Cardiac septum (tissue), 1 donor: ENCODE measurements at places on chromosomes 12 and 14.

DNA sequence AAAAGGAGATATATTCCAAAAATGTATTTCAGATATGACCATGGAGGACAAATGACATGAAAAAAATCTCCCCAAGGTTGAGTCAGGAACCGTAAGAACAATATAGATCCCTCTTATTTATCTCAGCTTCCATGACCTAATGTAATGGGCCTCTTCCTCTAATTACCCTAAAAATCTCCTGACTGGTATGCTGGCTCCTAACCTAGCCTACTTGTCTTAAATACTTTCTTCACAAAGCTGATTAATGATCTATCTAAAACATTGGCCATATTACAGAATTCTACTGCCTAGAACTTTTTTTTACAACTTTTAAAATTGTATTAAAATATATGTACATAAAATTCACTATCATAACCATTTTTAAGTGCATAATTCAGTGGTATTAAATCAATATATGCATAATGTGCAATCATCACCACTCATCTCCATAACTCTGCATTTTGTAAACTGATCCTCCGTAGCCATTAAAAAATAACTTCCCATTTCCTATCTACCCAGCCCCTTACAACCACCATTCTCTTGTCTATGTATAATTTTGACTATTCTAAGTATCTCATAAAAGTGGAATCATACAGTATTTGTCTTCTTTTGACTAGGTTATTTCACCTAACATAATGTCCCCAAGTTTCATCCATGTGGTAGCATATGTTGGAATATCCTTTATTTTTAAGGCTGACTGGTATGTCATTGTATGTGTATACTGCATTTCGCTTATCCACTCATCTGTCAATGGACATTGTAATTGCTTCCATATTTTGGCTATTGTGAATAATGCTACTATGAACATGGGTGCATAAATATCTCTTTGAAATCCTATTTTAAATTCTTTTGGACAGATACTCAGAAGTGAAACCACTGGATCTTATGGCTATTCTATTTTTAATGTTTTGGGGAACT is 464.6 kb downstream of the ADAMTS20 start:
- no peak for DNase-seq

DNA sequence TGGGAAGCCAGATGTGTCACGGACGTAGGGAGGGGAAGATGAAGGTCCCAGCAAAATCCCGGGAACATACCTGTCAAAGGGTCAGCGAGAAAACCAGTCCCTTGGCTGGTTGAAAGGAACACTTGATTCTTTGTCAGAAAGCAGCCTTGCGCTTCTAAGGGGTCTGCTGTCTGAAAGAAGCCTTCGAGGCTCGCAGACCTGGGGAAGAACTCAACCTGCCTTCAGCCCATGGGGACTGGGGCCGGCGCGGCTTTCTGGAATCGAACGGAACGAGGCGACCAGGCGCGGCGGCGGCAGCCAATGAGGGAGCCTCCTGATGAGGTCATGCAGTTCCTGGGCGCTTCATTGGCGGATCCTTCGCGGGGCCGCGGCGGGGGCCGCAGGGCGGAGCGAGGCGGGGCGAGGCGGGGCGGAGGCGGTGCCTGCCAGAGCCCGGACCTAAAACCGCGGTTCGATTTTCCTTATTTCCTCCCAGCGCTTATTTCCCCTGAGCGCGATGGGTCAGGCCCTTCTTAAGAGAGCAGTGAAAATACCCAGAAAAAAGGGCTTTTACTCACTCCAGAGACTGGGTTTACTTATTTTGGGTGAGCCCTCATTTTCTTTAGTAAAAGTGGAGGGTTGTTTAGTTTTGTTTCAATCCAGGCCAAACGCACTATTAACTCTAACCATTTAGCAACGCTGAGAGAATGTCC is 11.8 kb upstream of the TTC7B start:
- peak; percentile 98 for DNase-seq

DNA sequence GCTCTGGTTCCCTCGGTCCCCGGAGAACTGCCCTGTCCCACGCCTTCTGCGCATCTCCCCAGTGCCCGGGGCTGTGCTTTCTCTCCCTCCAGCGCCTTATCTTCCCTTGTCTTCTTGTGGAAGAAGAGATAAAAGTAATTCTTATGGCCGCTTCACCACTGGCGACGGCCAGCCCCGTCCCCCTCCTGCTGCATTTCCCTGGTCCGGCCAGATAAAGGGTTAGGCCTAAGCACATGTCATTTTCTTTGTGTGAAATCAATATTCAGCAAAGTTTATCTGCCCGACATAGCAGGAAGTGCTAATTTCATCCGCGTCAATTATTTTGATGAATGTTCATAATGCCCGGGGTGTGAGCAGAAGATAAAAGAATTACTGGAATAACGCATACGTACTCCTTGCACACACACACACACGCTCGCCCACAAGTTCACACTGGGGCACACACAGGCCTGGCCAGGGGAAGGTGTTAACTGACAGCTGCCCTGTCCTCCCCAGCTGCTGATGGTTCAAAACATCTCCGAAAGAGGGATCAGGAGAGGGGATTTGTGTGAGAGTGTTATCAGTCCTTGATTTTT is 177.7 kb upstream of the LHX5 start:
- DNase-seq: no peak

DNA sequence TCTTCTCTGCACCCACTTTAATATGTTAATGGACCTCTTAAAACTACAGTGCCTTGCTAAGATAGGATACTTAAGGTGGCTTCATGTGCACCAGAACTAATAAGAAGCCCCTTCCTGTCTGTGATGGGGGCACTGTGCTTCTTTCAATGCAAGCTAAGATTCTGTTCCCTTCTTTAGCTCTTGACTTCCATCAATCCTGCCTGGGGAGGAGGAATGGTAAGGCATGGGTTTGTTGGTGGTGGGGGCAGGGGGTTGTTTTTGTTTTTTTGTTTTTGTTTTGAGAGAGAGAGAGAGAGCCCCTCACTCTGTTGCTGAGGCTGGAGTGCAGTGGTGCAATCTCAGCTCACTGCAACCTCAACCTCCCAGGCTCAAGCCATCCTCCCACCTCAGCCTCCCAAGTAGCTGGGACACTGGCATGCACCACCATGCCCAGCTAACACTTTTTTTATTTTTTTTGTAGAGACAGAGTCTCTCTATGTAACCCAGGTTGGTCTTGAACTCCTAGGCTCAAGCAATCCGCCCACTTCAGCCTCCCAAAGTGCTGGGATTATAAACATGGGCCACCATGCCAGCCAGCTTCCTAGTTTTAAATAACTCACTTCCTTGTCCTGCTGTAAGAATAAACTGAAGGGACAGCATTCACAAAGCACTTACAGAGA is 4.5 kb upstream of the KRT3 start:
- DNase-seq: no peak

DNA sequence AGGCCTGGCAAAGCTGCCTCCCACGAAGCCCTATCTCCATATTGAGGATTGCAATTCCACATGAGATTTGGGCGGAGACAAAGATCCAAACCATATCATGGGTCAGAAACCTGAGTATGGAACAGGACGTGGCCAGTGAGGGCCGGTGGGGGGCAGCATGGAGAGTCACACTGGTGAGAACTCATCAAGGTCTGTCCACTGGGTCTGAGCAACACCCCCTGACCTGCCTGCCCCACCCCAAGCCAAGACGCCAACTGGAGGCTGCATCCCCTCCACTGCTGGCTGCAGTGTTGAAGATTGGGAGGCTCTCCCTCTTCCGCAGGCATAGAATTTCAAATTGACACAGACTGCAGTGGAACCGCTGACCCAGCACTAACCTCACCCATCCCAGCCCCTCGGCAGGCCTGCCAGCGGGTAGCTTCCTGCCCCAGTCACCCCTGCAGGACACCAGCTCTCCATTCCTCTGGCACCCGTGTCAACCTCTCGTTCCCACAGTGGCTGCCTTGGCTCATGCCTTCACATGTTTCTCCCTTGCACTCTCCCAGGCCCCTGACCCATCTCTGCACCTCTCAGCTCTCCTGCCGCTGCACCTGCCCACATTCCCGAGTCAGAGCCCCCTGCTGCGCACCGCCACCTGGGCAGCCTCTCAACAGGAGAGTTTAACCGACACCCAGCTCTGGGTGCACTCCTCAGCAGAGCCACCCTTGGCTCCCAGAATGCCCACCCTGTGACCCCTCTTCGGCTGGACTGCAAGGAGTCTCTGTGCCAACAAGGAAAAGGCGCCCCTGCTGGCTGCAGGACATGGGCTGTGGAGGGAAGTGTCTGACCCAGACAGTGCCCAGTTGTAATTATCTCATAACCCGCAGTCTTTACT is 45.2 kb upstream of the PPP2R5C start:
- DNase-seq: no peak

DNA sequence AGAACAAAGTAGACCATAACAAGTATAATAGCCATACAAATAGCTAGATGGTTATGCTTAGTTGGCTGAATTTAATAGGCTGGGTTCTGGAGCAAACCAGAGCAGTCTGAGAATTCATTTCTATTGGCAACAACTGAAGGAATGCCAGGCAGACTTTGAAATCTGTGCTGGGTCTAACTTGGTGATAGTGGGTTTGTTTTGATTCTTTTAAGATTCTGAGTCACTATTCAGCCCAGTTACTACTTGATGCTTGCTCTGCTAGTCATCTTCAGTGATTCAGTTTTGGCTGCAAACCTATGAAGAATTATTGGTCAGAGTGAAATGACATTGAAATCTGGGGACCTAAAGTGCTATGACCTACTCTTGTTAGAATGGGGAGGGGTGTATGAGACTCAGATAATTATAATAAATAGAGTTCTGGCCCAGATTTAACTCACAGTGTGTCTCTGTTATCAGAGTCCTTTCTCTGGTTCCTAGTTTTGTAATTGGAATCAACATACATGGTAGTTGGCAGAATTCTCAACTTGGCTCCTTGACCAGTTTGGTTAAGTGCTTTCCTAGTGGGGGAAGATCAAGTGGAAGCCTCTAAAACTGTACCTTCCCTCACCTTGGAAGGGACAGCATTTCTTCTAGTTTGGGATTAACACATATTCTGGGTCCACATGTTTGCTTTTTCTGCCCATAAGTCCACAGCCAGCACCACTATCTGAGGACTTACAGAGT is 43.5 kb downstream of the MNAT1 start:
- DNase-seq: no peak

DNA sequence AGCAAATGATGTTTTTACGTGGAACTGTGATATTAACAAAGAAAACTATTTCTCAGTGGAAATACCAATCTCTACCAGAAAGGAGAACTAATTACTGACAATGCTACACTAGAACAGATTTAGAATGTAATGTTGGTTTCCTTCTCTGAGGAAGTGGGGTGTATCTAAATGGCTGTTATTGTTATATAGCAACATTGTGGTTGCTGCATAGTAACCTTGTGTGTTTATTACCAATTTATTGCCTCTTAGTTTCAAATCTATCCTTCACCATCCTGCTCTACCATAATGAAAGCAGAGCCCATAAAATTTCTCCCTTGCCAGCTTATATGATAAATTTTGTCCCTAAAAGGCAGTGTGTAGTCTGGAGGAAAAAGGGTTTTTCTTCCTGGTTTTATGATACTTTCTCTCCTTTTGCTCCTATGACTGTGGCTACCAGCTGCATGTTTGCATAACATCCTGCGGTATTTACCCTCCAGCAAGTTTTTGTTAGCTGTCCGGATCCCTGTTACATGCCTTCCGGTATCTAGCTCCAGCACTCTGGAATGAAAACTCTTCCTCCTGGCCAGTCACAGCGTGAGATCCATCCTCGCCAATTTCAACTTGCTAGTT is 5.7 kb upstream of the KLRK1 start:
- DNase-seq: no peak

DNA sequence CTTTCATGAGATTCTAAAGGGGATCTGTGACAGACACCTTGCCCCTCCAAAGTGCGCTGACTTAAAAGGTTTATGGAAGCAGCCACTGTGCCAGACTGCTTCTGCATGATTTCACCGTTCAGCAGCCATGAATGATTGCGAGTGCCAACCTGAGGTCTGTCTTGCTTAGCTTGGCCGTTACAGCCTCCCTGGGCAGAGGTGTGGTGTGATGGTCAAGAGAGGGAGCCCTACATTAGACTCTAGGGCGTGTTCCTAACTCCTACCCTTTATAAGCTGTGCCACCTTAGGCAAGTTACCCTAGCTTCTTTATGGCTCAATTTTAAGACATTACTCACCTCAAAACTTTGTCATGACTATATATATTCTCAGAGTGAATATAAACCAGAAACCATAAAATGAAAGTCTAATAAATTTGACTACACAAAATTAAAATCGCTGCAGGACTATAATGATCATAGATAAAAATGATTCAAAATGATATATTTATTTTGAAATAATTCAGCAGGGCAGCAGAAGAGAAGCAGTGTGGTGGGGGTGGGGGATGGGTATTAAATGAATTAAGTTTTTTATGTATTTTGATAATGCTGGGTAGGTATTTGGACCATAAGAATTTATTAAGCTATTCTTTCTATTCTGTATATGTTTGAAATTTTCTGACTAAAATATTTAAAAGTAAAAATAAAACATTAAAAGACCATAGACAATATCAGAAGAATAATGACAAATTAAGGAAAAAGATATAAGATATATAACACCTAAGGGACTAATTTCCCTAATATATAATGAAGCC is 47.7 kb upstream of the MBIP start:
- no peak for DNase-seq

- no peak for DNase-seq
Observed at GRCh38 chr12:127494961-127495915, 771.7 kb upstream of the TMEM132C start.

DNA sequence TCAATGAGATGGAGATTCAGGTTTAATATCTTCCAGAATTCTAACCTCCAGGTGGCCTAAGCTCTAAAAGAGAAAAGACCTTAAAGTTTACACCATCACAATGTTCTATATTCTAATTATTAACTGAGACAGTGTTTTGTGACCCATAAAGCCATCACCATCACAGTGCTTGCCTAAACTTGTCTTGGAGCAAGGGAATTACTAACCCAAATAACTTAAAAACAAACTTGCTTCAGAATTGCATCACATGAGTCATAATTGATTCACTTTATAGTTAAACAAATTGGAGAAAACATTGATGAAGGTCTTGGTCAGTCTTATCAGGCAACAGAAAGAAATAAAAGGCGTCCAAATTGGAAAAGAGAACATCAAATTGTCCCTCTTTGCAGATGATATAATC is 54.5 kb upstream of the ALG10 start:
- DNase-seq: no peak

- DNase-seq: no peak
Observed at GRCh38 chr12:6193853-6194815, 6.1 kb upstream of the CD9 start.

- no peak for DNase-seq
Observed at GRCh38 chr14:106377432-106377831, 851.0 kb downstream of the TMEM121 start.

- DNase-seq: no peak
Observed at GRCh38 chr12:83140135-83140534, 453.4 kb downstream of the TMTC2 start.
